Colonic mucosa (tissue), 4 donors: ENCODE measurements at places on chromosomes 4 and X. TPM values are rescaled to one million over a fixed set of nuclear protein-coding genes. Genes with fewer than 3 reads are reported as not detected.

DNA sequence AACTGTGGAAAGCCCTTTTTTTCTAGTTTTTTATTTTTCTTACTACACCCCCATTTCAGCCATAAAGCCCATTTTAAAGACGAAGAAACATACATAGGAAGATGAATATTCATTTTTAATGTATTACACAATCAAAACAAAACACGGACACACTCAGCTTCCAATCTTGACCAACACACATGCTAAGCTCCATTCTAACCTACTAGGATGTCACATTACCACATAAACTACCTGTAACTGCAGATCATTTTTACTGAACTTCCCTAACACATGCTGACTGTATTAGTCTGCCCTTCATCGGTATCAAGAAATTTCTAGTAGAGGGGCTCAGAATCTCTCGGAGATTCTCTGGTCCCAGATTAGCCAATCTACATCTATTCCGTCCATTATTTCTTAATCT lies 1.8 kb downstream of the CCNI start:
- no peak for DNase-seq

DNA sequence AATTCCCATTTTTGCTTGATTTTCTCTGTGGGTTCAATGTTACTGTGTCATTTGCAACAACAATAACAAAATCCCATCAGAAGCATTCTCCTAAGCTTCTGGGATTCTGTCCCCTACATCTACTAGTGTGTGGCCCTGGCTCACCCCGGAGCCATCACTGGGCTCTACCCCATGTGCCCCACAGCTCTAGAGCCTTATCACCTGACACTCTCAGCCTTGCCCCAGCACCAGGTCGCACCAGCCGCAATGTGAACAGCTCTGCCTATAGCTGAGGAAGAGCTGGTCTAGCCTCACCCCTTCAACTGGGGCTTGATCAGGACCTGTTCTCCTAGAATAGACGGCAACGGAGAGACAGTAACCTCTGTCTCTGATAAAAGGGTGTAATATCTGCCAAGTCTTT lies 161.7 kb downstream of the SHROOM3 start:
- peak; percentile 44 for DNase-seq

The VSIG4 gene
- 5.7 TPM for total RNA-seq

DNA sequence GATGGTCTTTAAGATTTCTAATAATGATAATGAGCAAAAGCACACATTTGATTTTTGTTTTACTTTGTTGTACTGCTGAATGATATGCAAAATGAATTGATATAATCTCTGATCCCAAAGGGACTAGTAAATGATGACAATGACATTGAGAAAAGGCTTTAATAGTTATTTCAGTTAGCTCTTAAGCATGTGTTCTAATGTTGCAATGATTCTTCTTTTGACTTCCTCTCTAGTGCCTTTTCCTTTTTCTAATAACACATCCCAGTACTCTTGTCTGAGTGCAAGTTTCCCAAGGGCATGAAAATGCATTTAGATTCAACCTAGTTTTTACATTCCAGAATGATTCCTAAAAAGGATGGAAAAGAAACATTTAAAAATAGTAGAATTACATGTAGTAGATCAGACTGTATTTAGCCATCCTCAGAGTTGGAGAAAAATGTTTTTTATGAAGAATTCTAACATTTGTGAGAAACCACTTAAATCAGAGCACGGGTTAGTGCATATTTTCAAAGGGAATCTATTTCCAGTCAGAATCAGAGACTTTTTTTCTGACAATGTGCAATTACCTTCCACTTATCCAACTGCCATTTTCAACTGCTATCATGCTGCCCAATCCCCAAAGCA lies 508.8 kb downstream of the C4orf33 start:
- DNase-seq, result no peak

GRCh38 chrX:109936598-109936997 lies 66.3 kb upstream of the TMEM164 start:
- DNase-seq, result no peak

DNA sequence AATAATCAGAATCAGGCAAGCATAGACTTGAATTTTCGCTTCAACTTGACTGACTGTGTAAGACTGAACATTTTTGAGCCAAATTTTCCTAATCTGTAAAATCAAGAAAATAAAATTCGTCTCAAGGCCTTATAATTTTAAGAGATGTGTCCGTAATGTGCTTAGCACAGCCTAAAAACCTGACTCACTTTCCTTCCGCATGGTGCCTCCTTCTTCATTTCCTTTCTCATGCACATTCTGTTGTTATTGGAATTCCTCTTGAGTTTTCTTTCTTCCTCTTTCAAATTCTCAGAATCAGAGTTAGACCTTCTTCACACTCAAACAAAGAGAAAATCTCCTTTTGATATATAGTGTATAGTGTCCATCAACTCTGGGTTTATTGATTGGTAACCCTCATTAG lies 208.9 kb upstream of the SLIT2 start:
- DNase-seq, result no peak

DNA sequence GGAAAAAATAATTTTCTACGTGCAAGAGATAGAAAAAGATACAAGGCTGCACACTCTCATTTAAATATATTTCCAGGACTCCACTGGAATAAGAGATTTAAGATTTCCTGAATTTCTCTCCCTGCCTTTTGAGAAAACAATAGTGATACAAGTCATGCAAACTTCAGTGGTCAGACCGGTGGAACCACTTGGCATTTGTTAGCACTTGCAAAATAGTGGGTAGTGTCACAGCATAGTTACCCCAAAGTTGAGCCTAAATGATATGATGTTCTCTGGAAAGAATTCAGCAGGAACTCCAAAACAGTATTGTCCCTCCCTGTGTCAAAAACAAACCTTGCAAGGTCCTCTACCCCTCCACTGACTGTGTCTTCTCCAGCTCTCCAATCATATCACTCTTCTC lies 102.3 kb downstream of the ANKRD50 start:
- no peak for DNase-seq

The SSX1 gene
- total RNA-seq, result not detected
